ENCODE measurements at places on chromosomes 1 and 21. TPM values are rescaled to one million over a fixed set of nuclear protein-coding genes. Genes with fewer than 3 reads are reported as not detected.
A peak's percentile ranks its signal among the peaks of the same experiment; 100 is the strongest.

DNA sequence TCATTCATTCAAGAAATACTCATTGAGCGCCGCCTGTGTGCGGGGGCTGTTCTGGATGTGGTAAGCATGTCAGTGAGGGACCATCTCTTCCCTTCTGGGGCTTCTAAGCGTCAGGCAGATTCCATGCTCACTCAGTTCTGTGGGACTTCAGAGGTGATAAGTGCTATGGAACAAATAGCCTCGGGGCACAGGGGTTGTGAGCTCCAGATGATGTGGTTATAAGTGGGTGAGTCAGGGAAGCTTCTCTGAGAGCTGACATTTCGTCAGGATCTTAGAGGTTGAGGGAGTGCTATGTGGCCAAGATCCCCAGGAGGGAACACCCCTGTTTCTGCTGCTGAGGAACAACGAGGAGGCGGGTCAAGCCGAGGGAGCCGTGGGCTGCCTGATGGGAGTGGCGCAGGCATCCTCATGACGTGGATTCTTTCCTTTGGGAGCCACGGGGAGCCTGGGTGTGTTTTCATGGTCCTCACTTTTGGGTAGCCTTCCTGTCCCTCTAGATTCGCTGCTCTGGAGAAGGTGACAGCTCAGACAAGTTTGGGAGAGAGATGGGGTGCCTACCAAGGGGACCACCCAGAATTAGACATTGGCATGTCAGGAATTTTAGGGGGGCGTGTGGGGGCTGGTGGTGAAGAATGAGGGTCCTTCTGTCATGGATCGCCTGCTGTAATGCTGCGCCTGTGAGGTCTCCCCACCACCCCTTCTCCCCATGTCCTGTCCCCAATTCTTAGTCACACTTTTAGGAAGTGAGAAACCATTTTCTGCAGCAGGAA is 38.5 kb downstream of the HUNK start:
- no peaks in the 10 kb centered on the region for H3K36me3 ChIP-seq
- H3K4me1 ChIP-seq, result peaks cover 3% of the 10 kb centered on the region
- DNase-seq, result peak; percentile 17
- H3K27ac ChIP-seq, result no peak overlapping the region
- H3K4me3 ChIP-seq, result no peak overlapping the region
- H3K27me3 ChIP-seq, result peaks cover 7% of the 10 kb centered on the region

CA6 gene
- total RNA-seq, result not detected

DNA sequence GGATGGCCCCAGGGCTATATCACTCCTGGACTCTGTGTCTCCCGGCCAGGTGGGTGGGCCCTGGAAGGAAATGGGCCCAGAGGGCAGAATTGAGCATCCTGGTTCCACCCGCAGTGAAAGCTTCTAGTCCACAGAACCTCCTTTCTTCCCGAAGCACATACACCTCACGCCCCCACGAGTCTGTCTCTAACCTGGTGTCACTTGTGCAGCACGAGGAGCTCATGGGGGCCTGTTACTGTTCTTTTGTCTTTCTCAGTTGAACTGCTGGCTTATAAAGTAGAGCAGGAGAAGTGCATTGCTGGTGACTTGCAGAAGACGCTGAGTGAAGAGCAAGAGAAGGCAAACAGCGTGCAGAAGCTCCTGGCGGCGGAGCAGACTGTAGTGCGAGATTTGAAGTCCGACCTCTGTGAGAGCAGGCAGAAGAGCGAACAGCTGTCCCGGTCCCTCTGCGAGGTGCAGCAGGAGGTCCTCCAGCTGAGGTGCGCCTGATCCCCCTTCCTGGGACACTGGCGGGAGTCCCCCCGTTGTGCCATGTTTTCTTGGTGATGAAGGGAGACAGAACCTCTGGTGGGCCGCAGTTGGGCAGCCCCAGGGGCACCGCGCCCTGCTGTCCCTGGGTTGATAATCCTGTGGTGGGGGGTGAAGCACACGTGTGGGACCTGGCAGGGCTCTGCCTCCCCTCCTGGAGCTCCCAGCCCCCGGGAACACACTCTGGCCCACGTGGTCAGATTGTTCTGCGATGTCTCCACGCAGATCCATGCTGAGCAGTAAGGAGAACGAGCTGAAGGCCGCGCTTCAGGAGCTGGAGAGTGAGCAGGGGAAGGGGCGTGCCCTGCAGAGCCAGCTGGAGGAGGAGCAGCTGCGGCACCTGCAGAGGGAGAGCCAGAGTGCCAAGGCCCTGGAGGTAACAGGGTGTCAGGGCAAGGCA is 28.7 kb upstream of the DIP2A start:
- H3K36me3 ChIP-seq, result peaks cover 13% of the 10 kb centered on the region
- H3K27ac ChIP-seq, result no peak overlapping the region
- no peaks in the 10 kb centered on the region for H3K4me1 ChIP-seq
- no peak overlapping the region for H3K4me3 ChIP-seq
- H3K27me3 ChIP-seq, result no peaks in the 10 kb centered on the region
- no peak for DNase-seq

GRCh38 chr1:13628218-13628617 is 44.6 kb downstream of the PDPN start:
- no peaks in the 10 kb centered on the region for H3K36me3 ChIP-seq
- H3K4me1 ChIP-seq, result no peaks in the 10 kb centered on the region
- H3K27ac ChIP-seq, result no peak overlapping the region
- no peaks in the 10 kb centered on the region for H3K27me3 ChIP-seq
- H3K4me3 ChIP-seq, result no peak overlapping the region
- peak; percentile 16 for DNase-seq

MAP3K21 gene
- total RNA-seq, result 2.2 TPM

GRCh38 chr21:41133874-41134522 is 34.0 kb upstream of the BACE2 start:
- no peaks in the 10 kb centered on the region for H3K36me3 ChIP-seq
- DNase-seq, result peak; percentile 31
- no peak overlapping the region for H3K27ac ChIP-seq
- no peak overlapping the region for H3K4me3 ChIP-seq
- H3K27me3 ChIP-seq, result no peaks in the 10 kb centered on the region

DNA sequence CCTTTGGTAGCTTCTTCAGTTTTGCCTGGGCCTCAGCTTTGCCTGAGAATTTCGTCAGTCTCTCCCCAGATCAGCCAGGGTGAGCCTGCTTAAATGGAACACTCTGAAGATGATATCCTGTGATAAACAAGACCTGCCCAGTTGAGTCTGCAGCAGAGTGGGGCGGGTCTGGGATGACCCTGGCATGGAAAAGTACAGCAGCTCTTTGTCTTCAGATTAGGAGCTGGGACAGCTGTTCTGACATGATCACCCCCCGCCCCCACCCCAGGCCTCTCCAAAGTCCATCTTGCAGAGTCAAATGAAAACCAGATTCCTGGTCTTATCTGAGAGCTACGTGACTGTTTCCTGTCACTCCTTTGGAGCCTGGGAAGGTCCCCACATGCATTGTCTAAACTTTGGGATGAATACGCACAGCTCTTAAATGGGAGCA is 2.2 kb upstream of the TMEM51 start:
- no peak overlapping the region for H3K4me3 ChIP-seq
- peaks cover 10% of the 10 kb centered on the region for H3K4me1 ChIP-seq
- no peaks in the 10 kb centered on the region for H3K36me3 ChIP-seq
- DNase-seq, result no peak
- H3K27me3 ChIP-seq, result peaks cover 16% of the 10 kb centered on the region

DNA sequence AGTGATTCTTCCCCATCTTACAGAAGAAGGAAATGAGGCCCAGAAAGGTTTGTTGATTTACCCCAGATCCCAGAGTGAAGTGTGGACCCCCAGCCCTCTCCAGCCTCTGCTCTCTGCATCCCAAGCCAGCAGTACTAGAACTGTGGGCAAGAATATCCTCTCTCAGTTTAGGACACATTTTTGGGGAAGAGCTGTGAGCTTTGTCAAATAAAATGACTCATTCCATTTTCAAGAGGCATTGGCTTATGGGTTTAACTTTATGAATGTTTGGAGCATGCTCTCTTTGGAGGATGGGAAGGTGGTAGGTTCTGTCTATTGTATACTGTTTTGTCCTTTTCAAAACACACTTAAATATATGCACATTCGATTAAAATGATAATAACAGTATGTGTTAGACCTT is 70.6 kb upstream of the CNTN2 start:
- peaks cover 10% of the 10 kb centered on the region for H3K4me1 ChIP-seq
- DNase-seq, result no peak
- H3K4me3 ChIP-seq, result no peak overlapping the region
- H3K36me3 ChIP-seq, result no peaks in the 10 kb centered on the region

- H3K4me3 ChIP-seq, result no peak overlapping the region
- DNase-seq, result peak; percentile 100
- H3K36me3 ChIP-seq, result no peaks in the 10 kb centered on the region
Measured at GRCh38 chr1:178238722-178239510, 145.0 kb downstream of the RASAL2 start.

Measured in astrocyte (in vitro differentiated cells and primary cell).